ENCODE measurements at places on chromosomes 13 and 19.

DNA sequence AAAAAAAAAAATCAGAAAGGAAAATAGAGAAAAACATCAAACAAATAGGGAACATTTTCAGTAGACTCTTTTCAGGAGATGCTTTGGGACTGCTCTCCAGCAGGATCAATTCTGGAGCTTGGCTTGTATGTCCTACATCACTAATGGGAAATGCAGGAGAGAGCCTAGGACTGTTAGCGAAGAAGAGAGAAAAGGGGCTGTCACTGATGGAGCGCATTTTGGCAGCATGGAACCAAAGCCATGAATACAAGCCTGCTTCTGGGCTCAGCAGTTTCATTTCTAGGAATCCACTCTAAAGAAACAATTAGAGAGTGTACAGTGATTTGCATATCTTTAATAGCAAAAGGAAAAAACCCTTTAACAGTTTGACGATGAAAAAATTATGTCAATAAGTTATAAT is 203.9 kb downstream of the NUFIP1 start:
- DNase-seq = no peak

- no peak for DNase-seq
Measured at GRCh38 chr19:39282021-39282420, 13.8 kb downstream of the IFNL2 start.

GRCh38 chr13:71068041-71068440 is 799.0 kb downstream of the DACH1 start:
- DNase-seq = no peak

- DNase-seq = no peak
Measured at GRCh38 chr13:81139987-81140386, 799.1 kb upstream of the SPRY2 start.

DNA sequence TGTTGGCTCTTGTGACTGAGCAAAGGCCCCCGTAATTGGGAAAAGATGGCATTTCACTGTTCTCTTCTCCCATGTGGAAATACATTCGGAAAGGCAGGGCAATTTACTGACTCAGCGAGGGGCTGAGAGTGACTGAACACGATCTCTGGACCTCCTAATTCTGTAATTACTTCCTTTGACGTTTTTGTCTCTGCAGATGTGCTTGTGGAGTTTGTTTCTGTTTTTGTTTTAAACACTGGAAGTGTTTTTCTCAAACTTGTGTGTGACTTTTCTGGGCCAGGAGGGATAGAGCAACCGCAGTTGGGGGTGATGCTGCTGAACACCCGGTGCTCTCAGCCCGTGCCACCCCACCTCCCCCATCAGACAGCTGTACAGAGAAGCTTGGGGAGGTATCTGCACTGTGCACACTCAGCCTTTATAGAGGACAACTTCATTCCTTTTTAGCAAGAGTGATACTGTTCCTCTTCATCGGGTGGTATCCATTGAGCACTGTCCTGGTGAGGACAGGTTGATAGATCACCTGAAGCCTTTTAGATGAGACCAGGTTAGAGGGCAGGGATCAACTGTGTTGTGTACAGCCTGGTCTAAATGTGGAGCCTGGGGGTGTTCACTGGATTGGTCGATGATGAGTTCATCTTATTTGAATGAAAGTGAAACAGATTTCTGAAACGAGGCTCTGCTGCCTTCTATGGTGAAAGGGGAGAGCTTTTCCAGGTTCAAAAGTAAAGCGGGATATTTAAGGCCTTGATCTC is 117.4 kb downstream of the ESD start:
- DNase-seq = peak; percentile 73

DNA sequence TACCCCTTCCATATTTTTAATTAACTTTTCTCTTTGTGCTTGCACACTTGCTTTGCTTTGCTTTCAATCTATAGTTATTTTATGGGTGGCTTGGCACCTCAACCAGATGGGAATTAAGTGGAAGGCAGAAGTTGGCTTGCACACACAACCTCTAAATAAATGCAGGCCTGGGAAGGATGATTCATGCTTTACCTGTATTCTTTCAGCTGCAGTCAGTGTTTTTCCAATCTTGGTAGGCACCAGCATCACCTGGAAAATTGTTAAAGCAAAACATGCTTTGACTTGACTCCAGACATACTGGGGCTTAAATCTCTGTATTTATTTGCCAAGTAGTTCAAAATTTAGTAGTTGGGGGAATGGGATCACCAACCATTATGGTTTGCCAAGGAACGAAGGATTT is 543.0 kb downstream of the GPC6 start:
- DNase-seq = no peak

DNA sequence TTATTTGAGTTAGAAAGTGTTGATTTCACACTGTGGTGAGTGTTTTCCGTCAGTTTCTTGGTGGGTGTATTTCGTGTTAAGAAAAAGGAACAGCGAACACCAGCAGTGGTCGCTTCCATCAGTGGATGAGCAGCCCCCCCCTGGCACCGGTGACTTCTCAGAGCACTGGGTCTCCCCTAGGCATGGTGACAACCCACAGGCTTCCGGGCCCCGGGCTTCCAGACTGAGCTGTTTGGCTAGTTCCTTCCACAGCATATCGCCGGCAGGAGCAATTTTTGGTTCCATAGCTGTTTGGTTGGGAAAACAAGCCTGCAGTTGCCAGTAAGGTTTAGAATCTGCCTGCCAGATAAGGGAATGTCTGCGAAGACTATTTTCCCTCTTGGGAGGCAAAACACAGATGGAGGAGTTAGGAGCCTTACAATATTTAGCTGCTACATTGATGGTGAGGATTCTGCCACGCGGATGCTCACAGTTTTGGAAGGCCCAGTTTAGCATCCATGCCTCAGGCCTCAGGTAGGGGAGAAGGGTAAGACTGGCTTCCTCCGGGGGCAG is 18.7 kb upstream of the ZNF536 start:
- DNase-seq = no peak

- no peak for DNase-seq
Measured at GRCh38 chr19:10612499-10613119, 12.7 kb upstream of the SLC44A2 start.

DNA sequence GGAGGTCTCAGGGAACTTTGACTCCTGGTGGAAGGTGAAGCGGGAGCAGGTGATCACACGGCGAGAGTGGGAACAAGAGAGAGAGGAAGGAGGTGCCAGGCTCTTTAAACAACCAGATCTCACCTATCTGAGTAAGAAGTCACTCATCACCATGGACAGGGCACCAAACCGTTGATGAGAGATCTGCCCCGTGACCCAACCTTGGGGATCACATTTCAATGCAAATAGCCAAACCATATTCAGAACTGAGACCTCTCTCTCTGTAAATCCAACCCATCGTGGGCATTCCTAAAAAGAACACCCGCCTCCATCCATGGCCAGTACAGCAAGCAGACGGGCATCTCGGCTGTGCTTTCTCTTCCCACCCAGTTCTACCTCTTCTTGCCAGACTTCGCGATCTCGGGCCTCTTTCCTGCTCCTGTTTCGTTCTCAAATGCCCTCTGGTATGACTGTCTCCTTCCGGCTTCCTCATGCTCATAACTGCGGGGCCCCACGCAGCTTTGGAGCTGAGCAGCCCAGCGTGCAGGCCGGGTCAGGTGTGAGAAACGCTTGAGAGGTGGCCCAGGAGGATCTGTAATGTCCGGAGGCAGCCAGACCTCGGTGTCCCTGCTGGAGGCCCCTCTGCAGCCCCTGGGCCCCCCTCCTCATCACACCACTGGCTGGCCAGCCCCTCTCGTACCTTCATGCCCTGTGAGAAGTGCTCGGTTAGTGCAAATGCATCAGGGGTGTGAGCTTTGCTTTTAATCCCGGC is 97.0 kb upstream of the GPR183 start:
- no peak for DNase-seq

GRCh38 chr13:111278258-111278657 is 42.2 kb upstream of the TEX29 start:
- DNase-seq = no peak

DNA sequence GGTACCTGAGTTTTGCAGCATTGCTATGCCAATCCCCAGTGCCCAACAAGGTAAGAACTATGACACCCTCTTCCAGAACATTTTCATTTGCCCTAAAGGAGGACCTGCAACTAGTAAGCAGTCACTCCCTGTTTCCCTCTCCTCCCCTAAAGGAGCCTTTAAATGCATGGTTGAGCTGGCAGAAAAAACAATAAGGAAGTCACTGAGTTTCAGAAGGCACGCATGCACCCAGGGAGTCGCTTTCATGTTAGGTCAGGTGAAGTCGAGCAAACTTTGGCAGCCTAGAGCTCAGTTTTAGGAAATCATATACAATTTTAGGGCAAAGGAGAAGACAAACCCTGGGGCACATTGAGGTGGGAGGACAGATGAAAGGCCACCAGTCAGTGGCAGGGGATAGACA is 11.8 kb downstream of the NLRP11 start:
- no peak for DNase-seq

GRCh38 chr13:68380041-68380973 is 1150.2 kb upstream of the PCDH9 start:
- no peak for DNase-seq

GRCh38 chr19:38280030-38280921 is 15.9 kb downstream of the SPINT2 start:
- DNase-seq = no peak

All from fibroblast of upper back skin (primary cell).